Liver (tissue), 10 donors: ENCODE measurements at places on chromosomes 2 and 18. TPM values are rescaled to one million over a fixed set of nuclear protein-coding genes. Genes with fewer than 3 reads are reported as not detected.

The PRKAG3 gene
- not detected for polyA plus RNA-seq

The POLR1B gene
- 6.5 TPM for polyA plus RNA-seq

DNA sequence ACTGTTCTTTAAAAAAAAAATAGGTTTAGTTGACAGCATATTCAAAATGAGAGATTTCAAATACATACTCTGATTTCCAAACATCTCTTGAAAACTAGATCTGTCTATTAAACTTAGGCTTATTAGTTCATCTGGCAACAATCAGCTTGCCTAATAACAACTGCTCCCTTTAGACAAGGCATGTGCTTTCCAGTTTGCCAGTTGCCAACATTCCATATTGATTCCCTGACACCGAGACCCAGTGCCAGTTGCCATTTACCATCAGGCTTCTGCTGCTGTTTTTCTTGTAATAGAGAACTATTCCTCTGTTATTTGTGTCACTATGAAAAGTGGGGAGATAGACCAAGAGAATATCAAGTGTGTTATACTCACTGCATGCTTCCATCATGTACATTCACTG lies 256.0 kb downstream of the C1D start:
- no peak for DNase-seq
- no peaks in the 10 kb centered on the region for H3K36me3 ChIP-seq
- H3K4me3 ChIP-seq = no peak overlapping the region
- H3K4me1 ChIP-seq = no peaks in the 10 kb centered on the region

GRCh38 chr2:120802867-120803484 lies 67.3 kb downstream of the GLI2 start:
- H3K27me3 ChIP-seq = no peaks in the 10 kb centered on the region
- H3K4me3 ChIP-seq = no peak overlapping the region
- H3K4me1 ChIP-seq = no peaks in the 10 kb centered on the region
- H3K36me3 ChIP-seq = no peaks in the 10 kb centered on the region
- DNase-seq = no peak
- no peak overlapping the region for H3K27ac ChIP-seq

The TTC32 gene
- 4.1 TPM for polyA plus RNA-seq

The NEB gene
- polyA plus RNA-seq = 0.37 TPM

DNA sequence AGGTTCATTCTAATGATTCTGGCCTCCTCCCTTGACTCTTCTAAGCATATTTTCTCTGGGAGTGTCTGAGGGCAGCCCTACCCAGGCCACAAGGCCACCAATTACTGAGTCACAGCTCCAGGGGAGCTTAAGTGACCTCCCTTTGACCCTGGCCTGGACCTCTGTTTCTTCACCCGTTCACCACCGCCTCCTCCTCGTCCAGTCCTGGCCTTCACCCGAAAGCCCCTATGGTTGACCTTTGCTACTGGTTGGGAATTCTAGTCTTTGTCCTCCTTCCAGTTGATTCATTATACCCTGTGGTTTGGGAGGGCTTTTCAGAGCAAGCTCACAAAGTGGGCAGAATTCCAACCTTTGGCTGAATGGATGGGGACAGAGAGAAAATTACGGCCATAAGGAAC lies 72.6 kb downstream of the NRP2 start:
- no peak overlapping the region for H3K4me3 ChIP-seq
- no peak overlapping the region for H3K27ac ChIP-seq
- H3K36me3 ChIP-seq = no peaks in the 10 kb centered on the region
- no peaks in the 10 kb centered on the region for H3K27me3 ChIP-seq

The UGT1A8 gene
- 0.48 TPM for polyA plus RNA-seq

- no peaks in the 10 kb centered on the region for H3K36me3 ChIP-seq
- DNase-seq = peak; percentile 69
- no peaks in the 10 kb centered on the region for H3K27me3 ChIP-seq
- H3K27ac ChIP-seq = no peak overlapping the region
These were observed 272.4 kb downstream of the AGAP1 start for GRCh38 chr2:235766278-235766677.

DNA sequence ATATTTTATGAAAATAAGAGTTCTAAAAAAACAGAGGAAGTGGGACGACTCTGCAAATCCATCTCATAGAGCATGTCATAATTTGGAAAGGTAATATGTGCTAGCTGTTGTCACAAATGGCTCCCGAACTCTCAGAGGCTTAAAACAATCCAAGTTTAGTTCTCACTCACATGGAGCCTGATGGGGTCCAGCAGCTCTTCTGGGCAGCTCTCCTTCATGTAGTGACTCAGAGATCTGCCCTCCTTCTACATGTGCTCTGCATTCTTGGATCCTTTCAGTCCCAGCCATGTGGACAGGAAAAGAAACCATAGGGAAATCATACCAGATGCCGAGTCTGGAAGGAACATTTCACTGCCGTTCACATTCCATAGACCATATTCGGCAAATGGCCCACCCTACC lies 180.1 kb upstream of the APCDD1 start:
- no peak overlapping the region for H3K27ac ChIP-seq
- H3K4me3 ChIP-seq = no peak overlapping the region
- no peak for DNase-seq

The ST8SIA5 gene
- polyA plus RNA-seq = 0.12 TPM

GRCh38 chr2:114368705-114369104 lies 73.7 kb upstream of the DPP10 start:
- no peak overlapping the region for H3K27ac ChIP-seq
- H3K36me3 ChIP-seq = no peaks in the 10 kb centered on the region
- no peak for DNase-seq
- no peak overlapping the region for H3K4me3 ChIP-seq
- H3K27me3 ChIP-seq = no peaks in the 10 kb centered on the region

GRCh38 chr2:29443151-29443550 lies 327.9 kb downstream of the CLIP4 start:
- H3K36me3 ChIP-seq = no peaks in the 10 kb centered on the region

The KCNJ13 gene
- 0.79 TPM for polyA plus RNA-seq

GRCh38 chr2:235551965-235552364 lies 58.1 kb downstream of the AGAP1 start:
- no peak overlapping the region for H3K27ac ChIP-seq
- no peak for DNase-seq
- peaks cover 16% of the 10 kb centered on the region for H3K4me1 ChIP-seq
- no peak overlapping the region for H3K4me3 ChIP-seq

The PAX8 gene
- polyA plus RNA-seq = 0.85 TPM

GRCh38 chr2:223805008-223805407 lies 32.4 kb downstream of the AP1S3 start:
- no peak overlapping the region for H3K27ac ChIP-seq
- DNase-seq = no peak
- no peaks in the 10 kb centered on the region for H3K36me3 ChIP-seq
- H3K27me3 ChIP-seq = no peaks in the 10 kb centered on the region

The PDE11A gene
- polyA plus RNA-seq = 1.8 TPM

DNA sequence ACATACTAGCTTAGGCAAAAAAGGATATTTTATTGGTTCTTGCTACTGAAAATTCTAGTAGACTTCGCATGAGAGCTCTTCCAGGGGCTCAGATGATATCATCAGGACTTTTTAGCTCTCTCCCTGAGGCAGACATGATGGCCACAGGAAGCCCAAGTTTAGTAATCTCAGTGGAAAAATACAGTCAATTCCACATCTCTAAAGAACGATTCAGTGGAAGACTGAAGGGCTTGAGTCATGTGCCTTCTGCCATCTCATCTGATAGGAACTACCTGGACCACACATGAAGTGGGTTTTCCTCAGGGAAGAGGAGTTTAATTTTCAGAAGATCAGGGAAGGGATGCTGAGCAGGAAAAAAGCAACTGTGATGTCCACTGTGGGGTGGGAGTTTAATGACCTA lies 117.3 kb downstream of the TTC27 start:
- no peaks in the 10 kb centered on the region for H3K27me3 ChIP-seq
- no peaks in the 10 kb centered on the region for H3K36me3 ChIP-seq
- no peak overlapping the region for H3K4me3 ChIP-seq
- no peak for DNase-seq
- H3K4me1 ChIP-seq = no peaks in the 10 kb centered on the region

DNA sequence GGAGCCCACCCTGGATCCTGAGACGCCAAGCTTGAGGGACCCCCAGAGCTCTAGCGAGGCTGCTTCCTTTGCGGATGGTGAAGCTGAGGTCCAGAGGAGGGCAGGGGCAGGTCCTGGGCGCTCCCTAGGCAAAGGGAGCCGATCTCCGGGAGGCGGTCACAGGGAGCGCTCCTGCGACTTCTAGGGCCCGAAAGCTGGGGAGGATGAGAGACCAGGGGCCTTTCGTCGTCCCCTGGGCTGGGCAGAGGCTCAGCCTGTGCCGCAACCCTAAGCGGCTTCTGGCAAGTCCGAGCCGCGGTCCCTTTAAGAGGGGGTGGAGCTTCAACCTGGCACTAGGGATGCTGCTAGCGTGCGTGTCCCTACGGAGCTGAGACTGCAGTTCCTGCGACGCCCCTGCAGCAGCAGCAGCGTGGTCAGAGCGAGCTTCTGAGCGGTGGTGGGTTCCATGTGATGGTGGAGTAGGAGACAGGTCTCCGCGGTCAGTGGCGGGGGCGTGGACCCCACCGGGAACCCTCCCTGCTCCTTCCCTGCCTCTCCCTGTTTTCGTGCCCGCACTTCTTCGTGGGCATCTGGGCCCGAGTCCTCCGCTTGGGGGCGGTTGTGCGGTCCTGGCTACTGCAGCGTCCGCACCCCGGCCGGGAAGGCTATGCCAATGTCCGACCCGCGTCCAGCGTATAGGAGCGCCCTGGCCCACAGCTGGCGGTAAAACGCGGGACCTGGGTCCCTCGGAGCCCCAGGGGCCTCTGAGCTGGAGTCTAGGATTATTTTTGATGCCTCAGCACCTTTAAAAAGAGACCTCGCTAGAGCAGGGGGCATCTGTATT lies 154.6 kb downstream of the CCDC74A start:
- no peaks in the 10 kb centered on the region for H3K36me3 ChIP-seq
- no peaks in the 10 kb centered on the region for H3K27me3 ChIP-seq
- peak overlapping the region; percentile 25 for H3K27ac ChIP-seq
- peak overlapping the region; percentile 51 for H3K4me3 ChIP-seq

DNA sequence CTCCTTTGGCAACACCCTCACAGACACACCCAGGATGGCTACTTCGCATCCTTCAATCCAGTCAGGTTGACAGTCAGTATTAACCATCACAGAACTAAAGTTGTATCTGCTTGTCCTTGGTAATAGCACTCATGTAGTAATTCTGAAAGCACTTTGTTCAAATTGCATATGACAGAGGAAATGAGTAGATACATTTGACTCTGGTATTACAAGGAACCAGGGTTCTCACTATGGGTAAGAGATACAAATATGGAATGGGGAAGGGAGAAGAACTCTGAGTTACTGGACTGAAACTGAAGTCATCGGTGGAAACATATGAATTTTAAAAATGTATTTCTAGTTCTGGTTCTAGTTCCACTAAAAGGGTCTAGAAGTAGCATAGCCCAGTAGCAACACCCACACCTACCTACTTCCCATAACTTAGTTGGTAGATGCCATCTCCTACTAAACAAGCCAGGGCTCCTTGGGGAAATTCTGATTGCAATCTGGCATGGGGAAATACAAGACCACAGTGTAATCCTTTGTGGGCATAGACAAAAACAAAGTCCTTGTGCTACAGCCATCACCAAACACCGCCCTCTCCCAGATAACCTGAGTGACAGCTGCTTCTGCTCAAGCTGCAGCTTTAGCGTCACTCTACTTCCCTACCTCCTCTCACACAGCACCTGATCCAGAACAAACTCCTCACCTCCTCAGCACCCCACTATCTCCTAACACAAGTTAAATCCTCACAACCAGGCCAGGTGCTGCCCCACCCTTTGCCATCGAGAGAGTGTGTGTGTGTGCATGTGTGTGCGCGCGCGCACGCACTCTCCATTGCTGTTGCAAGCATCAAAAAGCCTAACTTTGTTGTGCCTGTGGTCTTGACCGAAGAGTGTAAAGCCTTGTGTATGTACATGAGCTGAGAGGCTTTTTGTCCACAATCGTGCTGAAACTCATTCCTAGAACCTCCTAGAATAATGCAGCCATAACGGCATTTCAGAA lies 31.4 kb upstream of the CD226 start:
- DNase-seq = no peak
- H3K4me3 ChIP-seq = no peak overlapping the region
- no peaks in the 10 kb centered on the region for H3K27me3 ChIP-seq
- H3K36me3 ChIP-seq = peaks cover 15% of the 10 kb centered on the region

The LRRTM4 gene
- polyA plus RNA-seq = not detected

DNA sequence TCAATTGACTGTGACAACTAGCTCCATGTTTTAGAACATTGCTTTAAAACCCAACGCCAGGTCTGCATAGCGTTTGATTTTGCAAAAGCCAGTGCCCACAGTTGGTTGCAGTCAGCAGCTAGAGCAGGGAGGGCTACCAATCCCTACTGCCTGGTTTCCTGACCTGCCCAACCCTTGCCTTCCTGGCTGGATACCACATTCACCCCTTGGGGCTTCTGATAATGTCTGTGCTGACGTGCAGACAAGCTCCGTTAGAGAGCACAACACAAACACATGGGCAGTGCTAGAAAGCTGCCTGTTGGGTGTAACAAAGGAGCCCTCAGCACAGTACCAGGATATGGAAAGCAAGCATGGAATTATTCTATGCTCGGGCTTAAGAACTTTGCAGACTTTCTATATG lies 71.4 kb upstream of the THSD7B start:
- H3K4me3 ChIP-seq = no peak overlapping the region
- H3K36me3 ChIP-seq = no peaks in the 10 kb centered on the region
- H3K27ac ChIP-seq = no peak overlapping the region

- no peak for DNase-seq
- H3K27ac ChIP-seq = no peak overlapping the region
- H3K36me3 ChIP-seq = peaks cover 13% of the 10 kb centered on the region
- no peak overlapping the region for H3K4me3 ChIP-seq
- H3K27me3 ChIP-seq = no peaks in the 10 kb centered on the region
These were observed 28.8 kb downstream of the TUBB6 start for GRCh38 chr18:12336887-12337286.

DNA sequence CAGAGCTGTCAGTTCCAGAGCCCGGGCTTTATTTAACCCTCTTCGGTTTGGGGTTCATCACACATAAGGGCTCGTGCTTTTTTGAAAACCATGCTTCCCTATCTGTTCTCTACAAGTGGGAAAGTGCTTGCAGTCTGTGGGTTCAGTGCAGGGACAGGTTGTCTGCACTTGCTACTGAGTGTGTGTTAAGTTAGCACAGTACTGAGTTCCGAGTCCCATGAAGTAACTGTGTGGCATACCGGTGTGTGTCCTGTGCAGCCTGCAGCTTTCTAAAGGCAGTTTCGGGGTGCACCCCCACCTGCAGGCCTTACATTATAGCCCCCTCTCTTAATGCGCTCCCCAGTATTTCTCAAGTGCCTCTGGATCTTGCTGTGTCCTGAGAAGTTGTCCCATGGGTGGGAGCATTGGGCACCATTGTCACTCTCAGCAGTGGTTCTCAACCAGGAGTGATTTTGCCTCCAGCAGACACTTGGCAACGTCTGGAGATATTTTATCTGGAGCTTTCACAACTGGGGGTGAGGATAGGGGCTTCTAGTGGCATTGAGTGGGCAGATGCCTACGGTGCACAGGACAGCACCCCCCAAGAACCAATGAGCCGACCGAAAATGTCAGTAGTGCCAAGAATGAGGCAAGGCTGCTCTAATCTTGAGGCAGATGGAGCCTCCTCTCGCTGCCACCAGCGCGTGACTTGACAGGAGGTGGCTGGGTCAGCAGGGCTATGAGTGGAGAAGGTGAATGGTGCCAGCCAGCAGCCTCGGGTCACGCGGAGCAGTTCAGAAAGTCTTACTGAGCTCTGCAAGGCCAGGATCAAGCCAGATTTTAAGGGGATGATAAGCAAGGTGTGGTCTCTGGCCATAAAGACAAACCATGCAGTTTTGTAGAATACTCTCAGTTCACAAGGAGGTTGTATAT lies 152.2 kb downstream of the SMAD7 start:
- H3K27me3 ChIP-seq = no peaks in the 10 kb centered on the region
- DNase-seq = no peak
- H3K36me3 ChIP-seq = peaks cover 5% of the 10 kb centered on the region
- H3K4me1 ChIP-seq = peaks cover 6% of the 10 kb centered on the region
